Inflammatory macrophage (primary cell): ENCODE measurements at places on chromosomes 1 and 21.

DNA sequence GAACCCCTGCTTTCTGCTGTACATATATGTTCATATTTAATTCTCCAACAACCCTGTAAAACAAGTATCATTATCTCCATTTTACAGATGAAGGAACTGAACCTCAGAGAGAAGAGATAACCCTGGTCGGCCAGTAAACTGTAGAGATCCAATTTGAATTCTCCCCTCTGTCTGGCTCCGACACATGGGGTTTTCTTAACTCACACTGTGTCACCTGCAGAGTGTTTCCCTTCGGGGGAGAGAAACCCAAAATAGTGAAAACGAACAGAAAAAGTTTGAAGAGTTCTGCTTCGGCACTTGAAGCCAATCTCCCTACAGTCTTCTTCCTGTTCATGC, 17.4 kb upstream of the BCAR3 start:
- DNase-seq, result no peak

DNA sequence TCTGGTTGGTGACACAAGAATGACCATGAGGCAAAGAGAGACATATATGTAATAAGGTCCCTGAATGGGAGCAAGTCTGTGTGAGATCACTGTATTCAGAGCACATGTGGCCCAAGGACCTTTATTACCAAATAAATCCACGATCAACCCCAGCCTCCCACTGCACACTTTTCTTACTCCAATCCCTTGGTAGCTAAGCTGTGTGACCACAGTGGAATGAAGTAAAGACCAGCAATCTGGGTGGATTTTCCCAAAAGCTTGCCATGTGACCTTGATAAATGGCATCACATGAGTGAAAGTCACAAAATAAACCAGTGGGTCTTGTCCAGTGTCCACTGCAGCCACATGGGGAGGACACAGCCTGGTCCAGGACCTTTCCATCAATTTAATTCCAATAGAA, 36.7 kb upstream of the TLR5 start:
- DNase-seq, result peak; percentile 76

GRCh38 chr21:24014381-24014780, 1592.9 kb downstream of the MRPL39 start:
- no peak for DNase-seq

GRCh38 chr1:217230412-217230811, 400.5 kb downstream of the GPATCH2 start:
- no peak for DNase-seq

DNA sequence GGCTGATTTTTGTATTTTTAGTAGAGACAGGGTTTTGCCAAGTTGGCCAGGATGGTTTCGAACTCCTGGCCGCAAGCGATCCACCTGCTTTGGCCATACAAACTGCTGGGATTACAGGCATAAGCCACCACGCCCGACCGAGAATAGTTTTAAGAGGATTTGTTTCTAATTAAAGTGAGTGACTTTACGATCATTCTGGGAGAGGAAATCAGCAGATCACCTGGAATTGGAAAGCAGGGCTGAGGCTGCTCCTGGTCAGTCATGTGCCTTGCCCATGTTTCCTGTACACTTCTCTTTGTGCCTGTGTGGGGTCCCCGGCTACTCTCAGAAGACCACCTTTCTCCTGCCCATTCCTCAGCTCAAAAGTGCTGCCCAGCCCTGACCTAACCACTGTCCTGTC, 33.9 kb downstream of the ZBTB8B start:
- DNase-seq, result no peak
